ENCODE measurements at places on chromosomes 1 and 21. TPM values are rescaled to one million over a fixed set of nuclear protein-coding genes. Genes with fewer than 3 reads are reported as not detected.

Gene LRRC7
- total RNA-seq: under 0.01 TPM

Gene F13B
- not detected for total RNA-seq

Gene ZNF678
- 2.6 TPM for total RNA-seq

Gene AKR7A3
- total RNA-seq: 0.89 TPM

Gene HIVEP3
- total RNA-seq: 0.18 TPM

Gene KIF14
- 8.6 TPM for total RNA-seq

Gene ACTRT2
- not detected for total RNA-seq

Gene UHMK1
- 40.4 TPM for total RNA-seq

Gene GRIK1
- not detected for total RNA-seq

Gene PLA2G2C
- not detected for total RNA-seq

Gene CD48
- not detected for total RNA-seq

Gene ZMYND12
- total RNA-seq: under 0.01 TPM

Gene PRR9
- total RNA-seq: not detected

Gene DYNLT5
- total RNA-seq: 6.1 TPM

Gene ACTL8
- not detected for total RNA-seq

Gene ECM1
- 67.0 TPM for total RNA-seq

Gene TBX15
- total RNA-seq: not detected

Gene AVPR1B
- total RNA-seq: not detected

All from myometrial cell (primary cell).